Pulmonary artery endothelial cell (primary cell): ENCODE measurements at places on chromosomes 2 and 18. TPM values are rescaled to one million over a fixed set of nuclear protein-coding genes. Genes with fewer than 3 reads are reported as not detected.

- DNase-seq = no peak
Measured at GRCh38 chr2:55567298-55567697, 47.8 kb downstream of the CFAP36 start.

GRCh38 chr2:46495231-46496030 is 16.1 kb downstream of the TMEM247 start:
- no peak for DNase-seq

DNA sequence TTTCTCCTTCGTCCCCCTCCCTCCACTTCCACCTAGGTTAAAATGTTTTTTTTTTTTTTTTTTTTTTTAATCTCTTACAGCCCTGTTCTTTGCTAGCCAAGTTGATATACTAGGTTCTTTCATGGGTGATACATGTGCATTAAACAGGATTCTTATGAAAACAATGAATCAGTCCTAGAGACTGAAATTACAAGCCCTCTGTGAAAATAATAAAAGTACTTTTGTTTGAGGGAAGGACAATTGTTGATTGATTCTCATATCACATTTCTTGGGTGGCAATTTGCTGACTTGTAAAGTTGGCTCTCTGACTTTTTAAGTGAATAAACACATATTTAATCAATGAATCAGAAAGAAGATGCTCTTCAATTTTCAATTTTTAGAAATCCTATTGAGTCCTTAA is 639.9 kb downstream of the LRP1B start:
- no peak for DNase-seq

GRCh38 chr2:12057436-12058166 is 311.2 kb downstream of the LPIN1 start:
- no peak for DNase-seq

Gene FBXO48
- 0.20 and 0.39 TPM in 2 replicates for total RNA-seq

Gene EN1
- total RNA-seq = not detected in 2 replicates

DNA sequence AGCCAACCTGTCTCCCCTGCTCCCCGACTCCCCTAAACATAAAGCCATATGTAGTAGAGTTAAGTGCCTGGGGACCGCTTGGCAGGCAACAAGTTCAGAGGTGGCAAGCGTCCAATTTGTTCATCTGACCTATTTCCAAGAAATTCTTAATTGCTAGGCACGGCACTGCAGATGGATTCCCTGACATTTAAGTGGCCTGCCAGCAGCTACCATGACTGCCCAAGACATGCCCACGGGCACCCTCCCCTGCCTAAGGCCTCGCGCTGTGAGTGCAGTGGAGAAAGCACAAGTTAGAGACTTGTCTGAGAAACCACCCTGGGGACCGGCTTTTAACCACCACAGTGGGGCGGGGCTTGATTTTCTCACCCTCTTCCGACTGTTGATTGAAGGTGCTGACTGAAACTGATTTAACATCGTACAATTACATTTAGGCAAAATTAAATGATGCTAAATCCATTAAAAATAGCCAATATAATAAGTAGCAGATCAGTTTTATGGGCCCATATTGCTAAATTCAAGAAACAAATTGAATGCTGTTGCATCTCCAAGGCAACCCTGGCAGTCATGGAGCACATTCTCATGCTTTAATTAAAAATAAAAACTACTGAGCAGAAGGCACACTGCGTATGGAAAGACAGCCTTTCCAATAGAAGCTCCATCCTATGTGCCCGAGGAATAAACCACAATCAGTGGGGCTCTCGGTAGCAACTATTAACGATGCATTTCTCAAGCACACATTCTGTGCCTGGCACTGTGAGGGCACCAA is 163.6 kb upstream of the ACAA2 start:
- DNase-seq = no peak

GRCh38 chr18:25262920-25263319 is 89.0 kb downstream of the ZNF521 start:
- DNase-seq = no peak

- no peak for DNase-seq
Measured at GRCh38 chr2:7648221-7648795, 731.1 kb downstream of the RNF144A start.

DNA sequence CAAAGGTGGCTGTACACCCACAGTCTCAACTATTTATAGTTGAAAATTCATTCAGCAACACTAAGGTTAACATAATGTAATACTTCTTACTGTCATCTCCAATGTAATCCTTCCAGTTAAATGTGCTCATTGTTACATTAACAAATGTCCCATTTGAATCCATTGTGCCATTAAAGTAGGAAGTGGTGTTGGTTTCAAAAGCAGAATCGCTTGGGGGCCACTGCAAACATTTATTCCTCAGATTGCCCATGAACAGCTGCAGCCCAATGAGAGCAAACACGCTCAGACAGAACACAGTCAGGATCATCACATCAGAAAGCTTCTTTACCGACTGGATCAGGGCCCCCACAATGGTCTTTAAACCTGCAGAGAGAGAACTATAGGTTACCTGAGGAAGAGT is 41.4 kb downstream of the SCN3A start:
- DNase-seq = no peak

- DNase-seq = no peak
Measured at GRCh38 chr2:209547726-209548125, 123.9 kb downstream of the MAP2 start.

DNA sequence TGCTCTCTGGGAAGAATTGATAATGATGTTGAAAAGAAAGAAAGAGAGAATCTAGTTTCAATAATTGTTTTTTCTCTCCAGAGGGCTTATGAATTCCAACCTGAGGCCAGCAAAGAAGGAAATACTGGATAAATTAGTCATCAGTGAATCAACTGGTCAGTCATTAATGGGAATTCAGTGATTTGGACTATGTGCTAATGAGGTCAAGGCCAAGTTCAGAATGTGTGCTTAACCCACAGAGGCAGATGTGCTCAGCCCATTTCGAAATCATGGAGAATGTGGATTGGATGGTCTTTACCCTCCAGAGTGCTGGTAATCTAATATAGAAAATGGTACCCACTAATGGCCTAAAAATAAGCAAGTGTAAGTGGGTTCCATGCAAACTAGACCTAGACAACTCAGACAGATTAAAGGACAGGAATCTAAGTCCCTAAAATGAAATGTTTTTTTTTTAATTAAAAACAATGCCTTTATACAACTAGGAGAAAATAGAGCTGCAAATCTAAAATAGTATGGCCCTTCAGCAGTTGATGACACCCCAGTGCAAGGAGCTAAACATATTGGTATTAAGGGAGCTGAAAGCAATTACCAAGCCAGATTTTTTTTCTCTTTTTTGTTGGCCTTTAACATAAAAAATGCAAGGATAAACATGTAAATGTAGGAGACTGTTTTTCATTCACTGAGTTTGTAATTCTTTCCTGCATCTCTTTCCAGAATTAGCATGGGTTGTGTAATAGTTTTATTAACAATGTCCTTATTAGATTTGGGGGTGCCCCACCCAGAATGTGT is 296.9 kb downstream of the SATB2 start:
- DNase-seq = peak; percentile 19

Gene MYO1B
- 17.1 and 45.4 TPM in 2 replicates for total RNA-seq

Gene CNDP1
- total RNA-seq = not detected in 2 replicates

Gene TUBA4A
- total RNA-seq = 14.0 and 29.0 TPM in 2 replicates

DNA sequence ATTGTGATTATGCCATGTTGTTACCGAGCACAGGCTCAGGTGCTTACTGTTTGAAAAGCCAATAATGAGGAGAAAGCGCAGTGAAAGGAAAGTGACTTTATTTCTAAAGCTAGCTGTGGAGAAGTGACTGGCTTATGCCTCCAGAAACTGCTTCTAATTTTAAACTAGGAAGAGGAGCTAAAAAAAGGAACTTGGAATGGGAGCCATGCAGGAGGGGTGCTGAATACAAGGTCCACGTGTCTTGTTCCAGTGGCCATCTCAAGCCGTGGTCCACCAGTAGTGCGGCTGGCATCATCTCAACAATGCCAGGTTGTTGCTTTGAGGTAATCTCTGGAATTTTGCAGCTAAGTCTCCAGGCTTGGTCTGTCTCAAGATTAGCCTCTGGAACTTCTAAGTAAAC is 282.0 kb downstream of the THSD7B start:
- DNase-seq = no peak

Gene PJVK
- total RNA-seq = 0.46 and 1.3 TPM in 2 replicates

Gene G6PC2
- not detected in 2 replicates for total RNA-seq

GRCh38 chr18:51622702-51623101 is 425.2 kb upstream of the MEX3C start:
- no peak for DNase-seq

DNA sequence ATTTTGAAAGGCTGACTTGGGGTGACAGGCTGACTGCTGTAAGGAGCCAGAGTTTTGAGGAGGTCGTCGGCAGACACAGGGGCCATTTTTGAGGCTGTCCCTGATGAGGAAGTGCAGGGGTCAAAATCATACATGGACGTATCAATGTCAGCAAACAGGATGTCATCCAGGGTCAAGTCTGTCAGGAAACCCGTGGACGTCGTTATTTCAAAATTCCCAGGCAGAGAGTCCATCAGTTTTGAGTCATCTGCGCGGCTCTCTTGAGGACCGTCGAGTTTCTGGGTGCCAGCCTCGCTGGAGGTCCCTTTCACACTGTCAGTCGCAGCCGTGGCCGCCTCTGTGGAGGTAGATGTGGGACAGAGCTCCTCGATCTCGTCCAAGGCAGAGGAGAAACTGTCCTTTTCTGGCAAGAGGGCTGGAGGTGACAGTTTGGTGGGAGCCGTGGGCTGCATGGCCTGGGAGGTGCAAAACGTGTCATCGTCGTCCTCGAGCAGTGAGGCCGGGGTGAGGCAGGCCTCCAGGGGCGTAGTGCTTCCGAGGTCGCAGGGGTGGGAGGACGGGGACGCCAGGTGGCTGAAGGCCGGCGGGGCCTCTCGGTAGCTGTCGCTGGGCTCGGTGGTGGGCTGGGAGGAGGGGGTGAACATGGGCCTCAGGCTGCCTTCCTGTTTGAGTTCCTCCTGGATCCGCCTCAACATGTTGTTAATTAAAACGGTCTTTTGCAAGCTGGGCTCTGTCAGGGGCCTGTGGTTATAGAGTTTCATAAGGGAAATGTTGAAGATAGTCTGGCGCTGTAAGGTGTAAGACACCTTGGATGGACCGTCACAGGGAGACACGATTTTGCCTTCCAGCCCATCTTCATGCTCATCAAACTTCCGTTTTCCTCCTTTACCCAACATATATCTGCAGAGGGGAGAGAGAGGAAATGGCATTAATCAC is 17.5 kb downstream of the SERTAD2 start:
- DNase-seq = no peak

DNA sequence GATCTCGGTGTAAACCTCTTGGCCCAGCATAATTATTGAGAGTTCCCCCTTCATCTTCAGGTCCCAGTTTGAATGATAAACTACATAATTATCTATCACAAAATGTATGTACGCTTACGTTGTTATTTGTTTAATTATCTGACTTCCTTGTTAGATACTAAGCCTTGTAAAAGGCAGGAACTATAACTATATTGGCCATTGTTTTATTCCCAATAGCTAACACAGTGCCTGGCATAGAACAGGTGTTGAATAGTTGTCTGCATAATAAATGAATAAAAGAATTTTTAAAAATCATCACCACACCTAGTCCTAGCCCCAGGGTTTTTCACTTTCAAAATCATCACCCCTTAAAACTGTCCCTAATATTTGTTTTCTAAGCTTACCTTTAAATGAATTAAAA is 207.9 kb downstream of the MREG start:
- DNase-seq = no peak

Gene ADRA2B
- total RNA-seq = not detected in 2 replicates

GRCh38 chr2:170371231-170371998 is 193.5 kb downstream of the MYO3B start:
- DNase-seq = no peak

- peak; percentile 61 for DNase-seq
Measured at GRCh38 chr18:46946656-46947282, 29.4 kb downstream of the KATNAL2 start.

DNA sequence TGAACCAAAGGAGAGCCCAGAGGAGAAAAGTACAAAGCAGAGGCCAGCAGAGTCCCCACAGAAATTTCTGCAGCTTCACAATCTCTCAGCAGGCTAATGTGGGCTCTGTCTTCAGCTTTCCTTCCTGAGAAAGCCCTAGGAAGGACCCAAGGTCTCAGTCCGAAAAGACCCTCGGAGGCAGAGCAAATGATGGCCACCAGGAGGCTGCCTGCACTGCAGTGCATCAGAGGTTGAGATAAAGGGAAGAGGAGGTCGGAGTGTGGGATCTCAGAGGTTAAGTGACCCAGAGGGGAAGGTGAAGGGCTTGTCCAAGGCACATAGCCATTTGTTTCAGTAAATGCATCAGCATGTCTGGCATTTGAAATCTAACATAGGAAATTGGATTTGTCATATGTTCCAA is 299.1 kb upstream of the SLC14A2 start:
- DNase-seq = no peak

Gene CCDC141
- under 0.01 TPM in 1 of 2 replicates, not detected in the other for total RNA-seq

- no peak for DNase-seq
Measured at GRCh38 chr2:112528541-112528940, 13.7 kb upstream of the POLR1B start.

GRCh38 chr2:198890490-198890889 is 567.2 kb downstream of the SATB2 start:
- DNase-seq = no peak

GRCh38 chr2:862355-862687 is 88.3 kb upstream of the SNTG2 start:
- no peak for DNase-seq

DNA sequence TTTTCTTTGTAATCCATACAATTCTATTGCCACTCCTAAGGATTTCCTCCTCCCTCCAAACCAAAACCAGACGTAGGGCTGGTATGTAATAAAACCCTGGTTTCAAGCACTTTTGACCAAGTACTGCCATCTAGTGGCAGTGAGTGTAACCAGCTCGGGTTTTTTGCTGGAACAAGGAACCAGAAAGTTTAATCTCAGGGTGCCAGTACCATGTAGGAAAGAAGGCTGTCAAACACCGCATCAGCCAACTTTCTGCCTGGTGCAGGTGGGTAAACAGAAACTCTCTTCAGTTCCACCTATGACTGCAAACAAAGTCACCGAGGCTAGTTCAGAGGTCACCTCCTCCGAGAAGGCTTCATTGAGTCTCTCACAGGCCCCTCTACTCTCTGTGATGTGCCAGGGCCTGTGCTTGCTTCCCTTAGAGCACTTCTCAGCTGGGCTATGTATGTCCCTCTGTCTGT is 10.2 kb upstream of the THNSL2 start:
- DNase-seq = no peak

GRCh38 chr2:8714283-8714682 is 32.4 kb downstream of the ID2 start:
- DNase-seq = no peak

GRCh38 chr2:38751596-38752410 is 642 bp upstream of the SRSF7 start:
- no peak for DNase-seq

DNA sequence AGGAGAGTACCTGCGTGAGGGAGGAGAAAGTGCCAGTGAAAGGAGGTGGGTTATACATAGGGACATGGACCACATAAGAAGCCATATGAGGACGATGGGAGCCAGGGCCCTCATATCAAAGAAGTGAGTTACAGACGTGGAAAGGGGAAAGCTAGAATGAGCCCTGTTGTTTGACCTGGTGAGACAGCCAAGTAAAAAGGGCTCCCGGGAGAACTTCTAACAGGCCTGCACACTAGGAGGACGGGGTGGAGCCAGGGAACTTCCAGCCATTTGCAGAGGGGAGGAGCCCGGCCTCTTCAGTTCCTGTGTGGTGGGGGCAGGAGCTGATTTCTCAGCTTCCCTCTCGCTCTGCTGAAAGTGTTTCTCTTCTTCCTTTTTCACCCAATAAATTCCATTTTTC is 84.1 kb upstream of the SLC66A3 start:
- DNase-seq = no peak
